ENCODE measurements at places on chromosomes 12 and 14. TPM values are rescaled to one million over a fixed set of nuclear protein-coding genes. Genes with fewer than 3 reads are reported as not detected.

DNA sequence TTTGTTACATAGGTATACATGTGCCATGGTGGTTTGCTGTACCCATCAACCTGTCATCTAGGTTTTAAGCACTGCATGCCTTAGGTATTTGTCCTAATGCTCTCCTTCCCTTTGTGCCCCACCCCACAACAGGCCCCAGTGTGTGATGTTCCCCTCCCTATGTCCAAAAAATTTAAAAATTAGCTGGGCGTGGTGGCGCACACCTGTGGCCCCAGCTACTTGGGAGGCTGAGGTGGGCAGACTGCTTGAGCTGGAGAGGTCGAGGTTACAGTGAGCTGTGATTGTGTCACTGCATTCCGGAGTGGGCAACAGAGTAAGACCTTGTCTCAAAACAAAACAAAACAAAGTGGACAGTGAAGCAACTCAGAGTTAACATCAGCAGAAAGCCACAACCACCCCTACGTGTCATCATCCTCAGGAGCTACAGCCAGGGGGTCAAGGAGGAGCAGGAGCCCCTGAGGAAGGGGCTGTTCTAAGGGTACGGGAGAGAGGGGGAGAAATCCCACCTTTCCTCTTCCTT, 36.8 kb upstream of the SGPP1 start:
- no peaks in the 10 kb centered on the region for H3K36me3 ChIP-seq
- H3K27me3 ChIP-seq = no peaks in the 10 kb centered on the region
- no peak overlapping the region for H3K27ac ChIP-seq
- H3K4me1 ChIP-seq = peaks cover 3% of the 10 kb centered on the region
- H3K4me3 ChIP-seq = no peak overlapping the region

DNA sequence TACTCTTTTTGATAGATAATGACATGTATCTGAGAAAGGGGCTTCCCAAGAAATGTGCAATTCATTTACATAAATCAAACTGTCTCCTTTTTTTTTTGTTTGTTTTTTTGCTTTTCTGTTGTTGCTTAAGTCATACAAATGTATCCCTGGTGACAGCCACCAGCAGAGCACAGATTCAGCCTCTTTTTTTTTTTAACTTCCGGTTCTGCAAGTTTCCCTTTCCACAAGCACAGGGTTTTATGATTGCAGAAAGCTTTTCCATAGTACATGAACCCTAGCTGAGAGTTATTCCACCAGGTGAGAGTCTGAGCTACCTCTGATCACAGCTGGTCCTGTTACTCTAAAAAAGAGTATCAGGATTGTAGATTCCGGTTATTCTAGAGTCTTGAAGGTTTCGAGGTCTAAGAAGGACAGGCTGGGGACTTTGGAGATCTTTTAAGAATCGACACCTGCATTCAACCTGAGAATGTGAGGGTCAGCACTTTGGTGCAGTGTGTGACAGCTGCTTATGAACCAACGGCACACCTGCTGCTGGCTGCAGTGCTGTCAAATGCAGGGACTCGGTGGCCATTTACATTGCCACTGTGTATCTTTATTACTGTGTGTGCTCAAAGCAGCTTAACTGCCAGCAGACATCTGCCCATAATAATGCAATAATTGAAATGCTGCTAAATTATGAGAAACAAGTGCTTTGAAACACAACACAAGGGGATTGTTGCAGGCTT, 551.7 kb downstream of the NRXN3 start:
- DNase-seq = no peak
- H3K36me3 ChIP-seq = no peaks in the 10 kb centered on the region
- no peak overlapping the region for H3K27ac ChIP-seq
- H3K4me3 ChIP-seq = no peak overlapping the region
- H3K4me1 ChIP-seq = no peaks in the 10 kb centered on the region
- H3K27me3 ChIP-seq = no peaks in the 10 kb centered on the region

GRCh38 chr12:116962197-116962596, 51.4 kb downstream of the FBXW8 start:
- H3K27ac ChIP-seq = no peak overlapping the region
- H3K4me1 ChIP-seq = no peaks in the 10 kb centered on the region
- no peak for DNase-seq
- peaks cover 23% of the 10 kb centered on the region for H3K36me3 ChIP-seq
- no peaks in the 10 kb centered on the region for H3K27me3 ChIP-seq
- no peak overlapping the region for H3K4me3 ChIP-seq

Gene RIPK3
- 16.1 TPM for total RNA-seq

Gene ALG10
- 13.1 TPM for total RNA-seq

DNA sequence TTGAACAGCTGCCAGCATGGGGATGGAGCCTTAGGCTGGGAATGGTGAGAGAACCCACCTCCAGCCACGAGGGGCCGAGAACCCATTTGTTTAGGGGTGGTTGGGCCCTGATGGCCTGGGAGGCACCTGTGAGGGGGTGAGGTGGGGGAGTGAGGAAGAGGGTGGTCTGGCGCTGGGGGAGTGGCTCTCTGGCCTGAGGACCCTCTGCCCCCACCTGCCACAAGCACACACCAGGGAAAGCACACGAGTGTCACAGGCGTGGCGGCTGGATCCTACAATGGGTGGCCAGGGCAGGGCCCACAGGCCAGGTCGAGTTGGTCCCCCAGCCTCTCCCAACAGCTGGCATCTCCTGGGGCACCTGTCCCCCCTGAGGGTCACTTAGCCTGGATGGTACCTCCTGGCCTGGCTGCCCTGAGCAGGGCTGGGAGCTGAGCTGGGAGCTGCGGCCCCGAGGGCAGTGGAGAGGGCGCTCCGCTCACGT, 340.5 kb downstream of the TMEM121 start:
- no peak overlapping the region for H3K4me3 ChIP-seq
- peak; percentile 48 for DNase-seq
- H3K27me3 ChIP-seq = peaks cover 44% of the 10 kb centered on the region

Gene AHNAK2
- 22.1 TPM for total RNA-seq

DNA sequence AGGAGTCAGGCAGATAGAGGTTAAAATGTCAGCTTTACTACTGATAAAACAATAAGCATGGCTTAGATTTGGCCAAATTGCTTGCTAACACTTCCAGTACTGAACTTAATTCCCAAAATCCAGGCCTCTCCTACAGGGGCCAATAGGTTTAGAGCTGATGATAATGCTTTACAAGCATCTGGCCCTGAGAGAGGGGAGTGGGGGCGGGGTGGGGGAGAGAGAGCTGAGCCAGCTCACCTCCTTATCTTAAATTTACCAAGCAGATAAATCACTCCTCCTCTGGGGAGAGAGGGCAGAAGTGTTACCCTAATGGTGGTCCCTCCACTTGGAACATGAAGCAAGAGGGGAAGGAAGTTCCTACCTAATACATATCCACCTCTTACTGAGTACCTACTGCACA, 182.2 kb upstream of the CRY1 start:
- no peak overlapping the region for H3K4me3 ChIP-seq
- no peak overlapping the region for H3K27ac ChIP-seq
- no peak for DNase-seq
- H3K4me1 ChIP-seq = no peaks in the 10 kb centered on the region
- no peaks in the 10 kb centered on the region for H3K36me3 ChIP-seq

Gene IL26
- not detected for total RNA-seq

GRCh38 chr12:22626406-22626805, 1.4 kb downstream of the ETNK1 start:
- H3K4me3 ChIP-seq = peak overlapping the region; percentile 72
- H3K36me3 ChIP-seq = no peaks in the 10 kb centered on the region
- H3K4me1 ChIP-seq = peaks cover 15% of the 10 kb centered on the region
- H3K27ac ChIP-seq = peak overlapping the region; percentile 95

GRCh38 chr12:132085291-132085635, 58.9 kb downstream of the DDX51 start:
- H3K27ac ChIP-seq = peak overlapping the region; percentile 88
- peaks cover 22% of the 10 kb centered on the region for H3K36me3 ChIP-seq
- peaks cover 23% of the 10 kb centered on the region for H3K4me1 ChIP-seq
- no peaks in the 10 kb centered on the region for H3K27me3 ChIP-seq
- peak overlapping the region; percentile 82 for H3K4me3 ChIP-seq
- DNase-seq = no peak

DNA sequence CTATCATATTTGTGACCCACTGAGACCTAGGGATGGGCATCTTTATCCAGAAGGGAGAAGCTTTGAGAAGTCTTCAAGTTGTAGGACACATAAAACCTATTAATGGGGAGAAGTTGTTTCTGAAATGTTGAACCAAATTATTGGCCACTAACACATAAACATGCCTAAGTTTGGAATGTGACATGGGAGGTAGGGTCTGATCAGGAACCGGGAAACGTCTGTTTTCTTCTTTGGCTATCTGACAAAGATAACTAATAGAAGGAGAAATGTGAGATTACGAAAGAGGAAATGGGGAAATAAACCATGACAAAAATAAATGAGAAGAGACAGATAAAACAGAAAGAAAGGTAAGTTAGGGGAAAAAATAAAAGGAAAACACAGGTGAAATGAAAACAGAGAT, 425.2 kb downstream of the EGLN3 start:
- H3K27me3 ChIP-seq = no peaks in the 10 kb centered on the region
- no peak overlapping the region for H3K27ac ChIP-seq
- H3K4me1 ChIP-seq = no peaks in the 10 kb centered on the region
- no peak overlapping the region for H3K4me3 ChIP-seq

GRCh38 chr12:18990856-18991255, 138.7 kb upstream of the PLEKHA5 start:
- DNase-seq = no peak
- H3K4me3 ChIP-seq = no peak overlapping the region
- no peaks in the 10 kb centered on the region for H3K27me3 ChIP-seq
- no peaks in the 10 kb centered on the region for H3K4me1 ChIP-seq
- H3K36me3 ChIP-seq = no peaks in the 10 kb centered on the region

Gene DCN
- total RNA-seq = 966 TPM

Gene TAMALIN
- 63.7 TPM for total RNA-seq

GRCh38 chr14:31059152-31059924, 33.2 kb upstream of the STRN3 start:
- H3K4me1 ChIP-seq = peaks cover 8% of the 10 kb centered on the region
- peak; percentile 28 for DNase-seq
- no peak overlapping the region for H3K4me3 ChIP-seq
- no peaks in the 10 kb centered on the region for H3K27me3 ChIP-seq
- H3K36me3 ChIP-seq = no peaks in the 10 kb centered on the region

GRCh38 chr12:23831739-23832138, 117.7 kb downstream of the SOX5 start:
- H3K4me1 ChIP-seq = no peaks in the 10 kb centered on the region
- no peak overlapping the region for H3K4me3 ChIP-seq
- DNase-seq = no peak
- H3K27ac ChIP-seq = no peak overlapping the region
- no peaks in the 10 kb centered on the region for H3K27me3 ChIP-seq

DNA sequence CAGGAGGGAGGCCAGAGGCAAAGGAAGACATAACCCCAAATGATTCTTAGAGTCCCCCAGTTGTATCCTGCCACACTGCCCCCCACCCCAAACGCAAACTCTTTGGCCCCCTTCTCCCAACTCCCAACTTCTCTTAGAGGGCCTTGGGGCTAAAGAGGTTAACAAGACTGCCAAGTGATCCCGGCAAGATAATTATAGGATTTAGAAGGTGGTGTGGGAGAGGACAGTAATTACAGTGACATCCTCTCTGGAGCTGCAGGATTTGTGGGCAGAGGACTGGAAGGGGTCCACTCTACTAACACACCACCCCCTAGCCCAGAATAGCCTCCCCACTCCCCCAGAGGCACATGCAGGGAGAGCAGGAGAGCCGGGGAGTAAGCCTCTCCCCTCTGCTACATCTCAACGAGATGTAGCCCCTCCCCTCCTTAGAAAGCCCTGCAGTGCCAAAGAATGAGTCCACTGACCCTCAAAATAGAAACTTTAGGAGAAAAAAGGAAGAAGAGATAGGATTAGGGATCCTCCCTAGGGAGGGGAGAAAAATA, 5.3 kb upstream of the GDF11 start:
- no peaks in the 10 kb centered on the region for H3K36me3 ChIP-seq
- H3K27ac ChIP-seq = peak overlapping the region; percentile 88
- peak overlapping the region; percentile 47 for H3K4me3 ChIP-seq
- H3K4me1 ChIP-seq = peaks cover 6% of the 10 kb centered on the region
- DNase-seq = peak; percentile 59
- H3K27me3 ChIP-seq = peaks cover 12% of the 10 kb centered on the region

GRCh38 chr12:88393017-88393767, 187.1 kb downstream of the KITLG start:
- no peaks in the 10 kb centered on the region for H3K4me1 ChIP-seq
- no peaks in the 10 kb centered on the region for H3K36me3 ChIP-seq
- no peaks in the 10 kb centered on the region for H3K27me3 ChIP-seq
- no peak overlapping the region for H3K27ac ChIP-seq
- no peak overlapping the region for H3K4me3 ChIP-seq
- DNase-seq = no peak

DNA sequence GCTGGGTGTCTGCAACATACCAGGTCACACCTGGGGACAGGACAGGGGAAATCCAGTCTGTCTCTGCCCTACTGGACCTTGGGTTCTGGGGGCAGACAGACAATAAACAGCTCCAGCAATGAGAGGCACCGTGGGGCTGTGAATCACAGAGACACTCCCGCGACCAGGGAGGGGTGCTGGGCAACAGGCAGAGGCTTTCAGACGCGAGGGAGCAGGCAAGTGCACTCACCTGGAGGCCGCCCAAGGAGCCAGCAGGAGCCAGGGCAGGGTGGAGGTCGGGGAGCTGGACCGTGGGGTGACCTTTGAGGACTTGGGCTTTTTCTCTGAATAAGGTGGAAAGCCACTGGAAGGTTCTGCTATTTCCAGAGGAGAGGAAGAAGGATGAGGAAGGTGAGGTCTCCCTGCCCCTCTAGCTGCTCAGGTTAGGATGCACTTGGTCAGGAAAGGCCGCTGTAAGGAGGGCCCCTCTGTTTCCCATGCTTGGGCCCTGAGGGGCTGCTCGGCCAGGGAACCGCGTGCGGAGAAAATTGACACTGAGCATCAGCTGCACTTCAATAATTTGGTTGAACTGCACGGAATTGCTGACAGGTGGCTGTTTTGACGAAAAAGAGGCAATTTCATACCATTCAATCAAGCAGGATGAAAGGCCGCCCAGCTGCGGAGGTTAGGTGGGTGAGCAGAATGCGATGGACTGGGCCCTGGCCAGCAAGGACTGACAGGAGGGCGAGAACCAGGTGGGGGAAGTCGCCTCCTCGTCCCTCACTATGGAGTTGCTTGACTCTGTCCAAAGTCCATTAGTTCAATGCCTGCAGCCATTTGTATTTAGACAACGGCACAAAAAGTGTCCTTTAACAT, 42.2 kb downstream of the JAG2 start:
- H3K36me3 ChIP-seq = no peaks in the 10 kb centered on the region
- H3K4me1 ChIP-seq = no peaks in the 10 kb centered on the region
- H3K27me3 ChIP-seq = no peaks in the 10 kb centered on the region
- no peak overlapping the region for H3K27ac ChIP-seq
- no peak overlapping the region for H3K4me3 ChIP-seq

Gene SLCO1C1
- total RNA-seq = 0.17 TPM

GRCh38 chr14:97630249-97630648, 833.1 kb downstream of the VRK1 start:
- peaks cover 3% of the 10 kb centered on the region for H3K27me3 ChIP-seq
- no peak overlapping the region for H3K4me3 ChIP-seq
- H3K36me3 ChIP-seq = no peaks in the 10 kb centered on the region
- no peak overlapping the region for H3K27ac ChIP-seq
- no peak for DNase-seq
- H3K4me1 ChIP-seq = no peaks in the 10 kb centered on the region

GRCh38 chr14:105107351-105107750, 42.1 kb upstream of the GPR132 start:
- no peak overlapping the region for H3K4me3 ChIP-seq
- DNase-seq = no peak
- H3K36me3 ChIP-seq = no peaks in the 10 kb centered on the region
- H3K4me1 ChIP-seq = no peaks in the 10 kb centered on the region
- peaks cover 17% of the 10 kb centered on the region for H3K27me3 ChIP-seq
- H3K27ac ChIP-seq = no peak overlapping the region
